Nephron progenitor cell (in vitro differentiated cells): ENCODE measurements at places on chromosomes 1 and 21.

DNA sequence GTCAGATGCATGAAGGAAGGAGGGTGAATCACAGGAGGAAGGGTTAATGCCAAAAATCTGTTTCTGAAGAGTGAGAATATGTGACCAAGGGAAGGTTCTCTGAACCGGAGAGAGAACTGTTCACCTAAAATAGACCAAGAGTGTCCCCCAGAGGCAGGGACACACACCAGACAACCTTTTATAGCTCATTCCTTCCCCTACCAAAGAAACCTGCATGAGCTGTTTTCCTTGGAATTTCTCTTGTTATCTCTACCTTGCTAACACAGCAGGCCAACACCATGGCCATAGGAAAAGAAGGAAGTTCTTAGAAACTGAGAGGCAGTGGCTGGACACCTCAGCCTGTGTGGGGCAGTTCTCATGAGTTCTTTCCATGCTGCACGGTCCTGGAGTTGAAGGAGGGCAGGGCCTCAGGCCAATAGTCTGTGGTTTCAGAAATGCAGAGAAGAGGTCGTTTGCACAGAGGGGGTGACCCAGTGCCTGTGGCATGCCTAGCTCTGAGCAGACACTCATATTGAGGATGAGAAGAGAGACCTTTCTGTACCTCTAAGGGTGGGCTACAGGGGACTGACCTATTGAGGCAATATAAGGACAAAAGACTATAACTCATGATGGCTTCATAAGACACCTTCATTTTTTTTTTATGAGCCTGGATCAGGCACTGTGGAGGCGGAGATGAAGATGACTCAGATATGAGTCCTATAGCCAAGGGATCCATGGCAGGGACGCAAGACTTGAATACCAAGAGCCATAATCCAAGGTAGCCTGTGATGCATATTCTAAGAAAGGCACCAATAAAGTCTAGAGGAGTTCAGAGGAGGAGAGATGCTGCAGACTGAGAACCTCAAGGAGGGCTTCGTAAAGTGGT lies 39.4 kb downstream of the IGFN1 start:
- H3K4me3 ChIP-seq, result no peak overlapping the region
- no peak for DNase-seq
- peaks cover 6% of the 10 kb centered on the region for H3K4me1 ChIP-seq
- H3K27me3 ChIP-seq, result peaks cover 18% of the 10 kb centered on the region
- no peaks in the 10 kb centered on the region for H3K36me3 ChIP-seq

GRCh38 chr1:119966020-119966419 lies 69.7 kb upstream of the ADAM30 start:
- no peaks in the 10 kb centered on the region for H3K27me3 ChIP-seq
- peaks cover 5% of the 10 kb centered on the region for H3K4me1 ChIP-seq
- H3K27ac ChIP-seq, result no peak overlapping the region

GRCh38 chr1:86339014-86339812 lies 56.9 kb downstream of the ODF2L start:
- H3K4me3 ChIP-seq, result no peak overlapping the region
- no peaks in the 10 kb centered on the region for H3K36me3 ChIP-seq
- H3K4me1 ChIP-seq, result no peaks in the 10 kb centered on the region
- no peak overlapping the region for H3K27ac ChIP-seq
- peaks cover 5% of the 10 kb centered on the region for H3K27me3 ChIP-seq

GRCh38 chr1:92949937-92950817 lies 11.1 kb downstream of the DIPK1A start:
- H3K27ac ChIP-seq, result no peak overlapping the region
- no peak for DNase-seq
- H3K4me1 ChIP-seq, result peaks cover 5% of the 10 kb centered on the region
- peaks cover 7% of the 10 kb centered on the region for H3K36me3 ChIP-seq
- H3K4me3 ChIP-seq, result no peak overlapping the region
- no peaks in the 10 kb centered on the region for H3K27me3 ChIP-seq

GRCh38 chr1:38285807-38286530 lies 239.4 kb upstream of the POU3F1 start:
- peaks cover 17% of the 10 kb centered on the region for H3K27me3 ChIP-seq
- H3K4me3 ChIP-seq, result no peak overlapping the region
- no peak for DNase-seq
- H3K27ac ChIP-seq, result no peak overlapping the region
- no peaks in the 10 kb centered on the region for H3K36me3 ChIP-seq
- H3K4me1 ChIP-seq, result peaks cover 15% of the 10 kb centered on the region

- peak overlapping the region; percentile 89 for H3K27ac ChIP-seq
- no peak overlapping the region for H3K4me3 ChIP-seq
- peaks cover 64% of the 10 kb centered on the region for H3K4me1 ChIP-seq
- no peaks in the 10 kb centered on the region for H3K36me3 ChIP-seq
Measured at GRCh38 chr1:26690157-26690556, 5.7 kb upstream of the ARID1A start.

DNA sequence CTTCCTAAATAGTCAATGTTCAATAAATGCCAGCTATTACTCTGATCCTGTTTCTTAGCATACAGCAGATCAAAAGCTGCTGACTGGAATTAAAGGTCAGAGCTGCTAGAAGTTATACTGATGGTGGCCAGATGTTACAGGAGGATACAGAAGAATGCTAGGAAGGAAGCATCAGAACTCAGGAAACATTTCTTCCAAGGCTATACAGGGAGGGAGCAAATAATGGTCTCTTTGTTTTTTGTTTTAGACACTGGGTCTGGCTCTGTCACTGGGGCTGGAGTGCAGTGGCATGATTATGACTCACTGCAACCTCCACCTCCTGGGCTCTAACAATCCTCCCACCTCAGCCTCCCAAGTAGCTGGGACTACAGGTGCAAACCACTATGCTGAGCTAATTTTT lies 175.5 kb downstream of the RGS7 start:
- no peak overlapping the region for H3K4me3 ChIP-seq
- H3K4me1 ChIP-seq, result no peaks in the 10 kb centered on the region
- DNase-seq, result no peak
- no peaks in the 10 kb centered on the region for H3K36me3 ChIP-seq
- no peak overlapping the region for H3K27ac ChIP-seq
- H3K27me3 ChIP-seq, result peaks cover 8% of the 10 kb centered on the region

GRCh38 chr21:45818276-45818903 lies 163.2 kb upstream of the COL6A1 start:
- no peak overlapping the region for H3K27ac ChIP-seq
- H3K4me3 ChIP-seq, result no peak overlapping the region

- peaks cover 5% of the 10 kb centered on the region for H3K27me3 ChIP-seq
- H3K4me1 ChIP-seq, result peaks cover 89% of the 10 kb centered on the region
- DNase-seq, result no peak
- H3K27ac ChIP-seq, result peak overlapping the region; percentile 80
- no peak overlapping the region for H3K4me3 ChIP-seq
Measured at GRCh38 chr1:234735476-234735875, 125.5 kb upstream of the IRF2BP2 start.

DNA sequence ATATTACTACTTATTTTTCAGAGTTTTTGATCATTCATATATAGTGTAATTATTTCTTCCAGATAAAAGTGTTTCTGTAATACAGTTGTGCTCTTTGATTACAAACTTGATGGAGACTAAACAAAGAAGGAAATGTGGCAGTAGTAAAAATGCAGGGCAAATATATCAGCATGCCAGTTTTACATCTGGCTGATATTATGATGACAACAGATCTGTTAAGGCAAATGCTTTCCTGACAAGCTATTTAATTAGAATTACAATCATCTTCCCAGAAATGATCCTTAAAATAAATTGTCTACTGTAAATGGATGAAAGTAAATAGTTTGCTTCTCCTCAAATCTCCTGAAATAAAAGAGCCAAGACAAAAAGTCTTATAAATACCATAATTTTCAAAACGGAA lies 1659.8 kb downstream of the BRINP3 start:
- H3K4me3 ChIP-seq, result no peak overlapping the region
- no peaks in the 10 kb centered on the region for H3K27me3 ChIP-seq
- no peak overlapping the region for H3K27ac ChIP-seq
- no peak for DNase-seq

GRCh38 chr1:28134651-28135207 lies 41.8 kb downstream of the PTAFR start:
- peaks cover 25% of the 10 kb centered on the region for H3K4me1 ChIP-seq
- no peak for DNase-seq
- peaks cover 10% of the 10 kb centered on the region for H3K27me3 ChIP-seq
- no peak overlapping the region for H3K4me3 ChIP-seq
- H3K36me3 ChIP-seq, result no peaks in the 10 kb centered on the region

DNA sequence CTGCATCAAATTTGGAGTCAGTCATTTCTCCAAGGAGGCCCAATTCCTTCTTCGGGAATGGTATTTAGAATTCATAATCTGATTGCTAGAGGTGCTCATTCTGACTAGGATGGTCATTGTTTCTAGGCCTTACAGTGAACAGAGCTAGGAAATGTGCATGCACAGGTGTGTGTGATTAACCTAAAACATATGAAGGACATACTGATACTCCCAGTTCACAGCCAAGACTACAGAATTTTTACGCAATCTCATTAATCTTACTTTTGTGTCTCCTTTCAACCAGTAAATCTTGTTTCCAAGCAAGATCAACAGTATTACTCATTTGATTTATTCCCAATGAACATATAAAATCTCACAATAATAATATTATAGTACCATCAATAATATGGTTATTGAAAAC lies 47.1 kb downstream of the NFASC start:
- no peak overlapping the region for H3K4me3 ChIP-seq
- peaks cover 3% of the 10 kb centered on the region for H3K27me3 ChIP-seq
- H3K36me3 ChIP-seq, result no peaks in the 10 kb centered on the region
- no peak overlapping the region for H3K27ac ChIP-seq

DNA sequence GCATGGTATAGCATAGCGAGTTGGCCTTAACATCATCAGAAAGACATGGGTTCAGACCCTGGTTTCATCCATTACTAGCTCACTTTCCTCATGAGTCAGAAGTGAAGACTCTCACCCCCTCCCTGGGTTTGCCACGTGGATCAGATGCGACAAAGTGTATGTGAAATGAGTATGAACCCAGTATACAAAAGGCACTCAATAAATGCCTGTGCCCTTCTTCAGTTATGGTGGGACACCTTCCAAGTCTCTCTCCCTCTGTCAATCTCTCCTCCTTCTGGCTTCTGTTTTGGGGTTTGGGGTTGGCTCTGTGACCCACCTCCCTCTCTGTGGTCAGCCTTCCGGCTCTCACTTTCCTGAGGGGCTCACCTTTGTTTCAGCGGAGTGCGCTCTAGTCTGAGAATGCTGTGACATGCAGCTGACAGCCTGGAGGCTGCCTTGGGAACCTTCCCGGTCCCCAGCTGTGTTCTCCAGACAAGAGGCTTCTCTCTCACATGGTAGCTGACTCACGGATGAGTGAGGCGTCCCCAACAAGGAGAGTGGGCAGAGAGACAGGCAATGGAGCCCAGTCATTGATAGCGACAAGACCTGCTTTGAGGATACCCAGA lies 155.0 kb upstream of the EDN2 start:
- no peak for DNase-seq
- no peak overlapping the region for H3K27ac ChIP-seq
- no peaks in the 10 kb centered on the region for H3K36me3 ChIP-seq
- H3K4me1 ChIP-seq, result peaks cover 7% of the 10 kb centered on the region
- H3K27me3 ChIP-seq, result peaks cover 4% of the 10 kb centered on the region

GRCh38 chr21:45404730-45405270 lies at the start of gene COL18A1:
TSS of gene COL18A1 (plus strand) at chr21:45405165. CDS start at chr21:45405231, 66 bp downstream.
- peak within 1 kb of the TSS; percentile 88 for H3K4me3 ChIP-seq
- H3K27me3 ChIP-seq, result peaks cover 30% of the 10 kb centered on the region
- no peak within 1 kb of the TSS for H3K27ac ChIP-seq
- peak; percentile 84 for DNase-seq

DNA sequence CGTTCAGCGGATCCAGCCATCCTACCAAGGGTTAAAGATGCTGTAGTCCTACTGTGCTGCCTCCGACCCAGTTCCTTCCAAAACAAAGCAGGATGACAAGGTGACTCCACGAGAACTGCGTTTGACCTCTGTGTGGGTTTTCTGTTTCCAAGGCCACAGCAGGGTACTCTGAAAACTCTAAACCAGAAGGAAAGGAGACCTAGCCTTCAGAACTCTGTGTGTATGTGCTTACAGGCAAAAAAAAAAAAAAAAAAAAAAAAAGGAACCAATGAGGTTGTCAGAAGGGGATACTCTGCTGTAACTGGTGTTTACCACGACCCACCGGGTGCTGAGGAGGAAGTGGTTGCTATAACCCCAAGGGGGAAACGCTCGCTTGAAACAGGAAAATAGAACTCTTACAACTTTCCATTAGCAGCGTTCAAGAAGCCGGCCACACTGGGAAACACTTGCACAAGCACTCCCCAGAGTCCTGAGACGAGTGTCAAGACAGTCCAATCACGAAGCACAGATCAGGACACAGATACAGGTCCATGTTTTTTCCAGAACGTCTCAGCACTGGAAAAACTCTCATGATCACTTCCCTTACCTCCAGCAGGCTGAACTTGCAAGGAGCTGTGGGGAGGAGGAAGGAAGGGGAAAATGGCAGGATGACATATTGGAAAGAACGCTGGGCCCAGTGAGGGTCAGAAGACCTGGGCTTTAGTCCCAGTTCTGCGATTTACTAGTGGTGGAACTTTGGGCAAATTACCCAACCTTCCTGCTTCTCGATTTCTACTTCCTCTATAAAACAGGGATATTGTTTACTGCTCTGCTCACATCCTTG lies 64.0 kb downstream of the ITPKB start:
- H3K4me1 ChIP-seq, result peaks cover 62% of the 10 kb centered on the region
- peak overlapping the region; percentile 5 for H3K27ac ChIP-seq
- H3K36me3 ChIP-seq, result no peaks in the 10 kb centered on the region
- peaks cover 7% of the 10 kb centered on the region for H3K27me3 ChIP-seq
- DNase-seq, result no peak

GRCh38 chr21:41318218-41318617 lies 1.6 kb downstream of the FAM3B start:
- H3K36me3 ChIP-seq, result no peaks in the 10 kb centered on the region
- peaks cover 67% of the 10 kb centered on the region for H3K27me3 ChIP-seq
- H3K27ac ChIP-seq, result no peak overlapping the region
- no peak overlapping the region for H3K4me3 ChIP-seq
- H3K4me1 ChIP-seq, result peaks cover 32% of the 10 kb centered on the region
